ENCODE measurements at places on chromosomes 5 and 9. TPM values are rescaled to one million over a fixed set of nuclear protein-coding genes. Genes with fewer than 3 reads are reported as not detected.

IQGAP2 gene
- total RNA-seq, result 3.6 TPM

BHMT gene
- total RNA-seq, result not detected

ZBTB6 gene
- 4.0 TPM for total RNA-seq

GLIPR2 gene
- total RNA-seq, result 38.2 TPM

FBP2 gene
- total RNA-seq, result not detected

ATP10B gene
- not detected for total RNA-seq

All from glomerular endothelial cell (primary cell).